Stimulated activated CD4-positive, alpha-beta T cell treated with anti-CD3 and anti-CD28 coated beads, Interleukin-15, amount 100 ng/mL, for 48 hours (primary cell): ENCODE measurements at places on chromosomes 2 and 18.
A peak's percentile ranks its signal among the peaks of the same experiment; 100 is the strongest.

DNA sequence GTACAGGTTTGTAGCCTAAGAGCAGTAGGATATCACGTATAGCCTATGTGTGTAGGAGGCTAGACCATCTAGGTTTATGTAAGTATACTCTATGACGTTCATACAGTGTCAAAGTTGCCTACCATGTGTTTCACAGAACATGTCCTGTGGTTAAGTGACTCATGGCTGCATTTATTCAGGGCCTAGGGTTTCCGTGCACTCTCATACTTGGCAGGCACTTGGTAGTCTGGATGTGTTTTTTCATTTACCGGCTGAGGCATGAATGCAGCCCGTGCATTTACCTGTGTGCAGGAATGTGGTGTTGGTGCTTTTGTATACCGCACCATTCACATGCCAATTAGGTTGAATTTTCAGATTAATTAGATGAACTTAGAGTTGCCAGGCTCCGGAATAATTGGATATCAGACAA lies 43.4 kb downstream of the MYL12B start:
- peak; percentile 40 for DNase-seq

GRCh38 chr2:27796791-27797765 lies 25.6 kb downstream of the MRPL33 start:
- DNase-seq = no peak

DNA sequence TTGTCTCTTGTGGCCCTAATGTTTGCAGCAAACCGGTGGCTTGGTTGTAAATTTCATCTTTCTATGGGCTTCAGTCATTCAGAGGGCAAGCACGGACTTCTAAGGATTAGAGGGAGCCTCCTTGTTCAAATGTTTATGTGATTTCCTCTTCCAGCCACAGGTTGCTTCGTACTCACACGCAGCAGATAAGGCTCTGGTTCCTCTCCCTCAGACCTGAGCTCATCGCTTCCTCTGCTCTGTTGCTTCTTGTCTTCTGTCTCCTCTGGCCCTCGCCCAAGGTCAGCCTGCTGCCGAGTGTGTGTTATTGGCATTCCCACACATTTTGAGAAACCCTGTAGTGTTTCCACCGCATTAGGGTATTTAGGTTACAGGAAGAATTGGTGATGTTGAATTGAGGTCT lies 44.0 kb downstream of the MYL12B start:
- DNase-seq = no peak

- no peak for DNase-seq
These were observed 40.1 kb downstream of the MTCL1 start for GRCh38 chr18:8745355-8746014.

- DNase-seq = no peak
These were observed 25.6 kb downstream of the CDC42EP3 start for GRCh38 chr2:37645836-37646235.

DNA sequence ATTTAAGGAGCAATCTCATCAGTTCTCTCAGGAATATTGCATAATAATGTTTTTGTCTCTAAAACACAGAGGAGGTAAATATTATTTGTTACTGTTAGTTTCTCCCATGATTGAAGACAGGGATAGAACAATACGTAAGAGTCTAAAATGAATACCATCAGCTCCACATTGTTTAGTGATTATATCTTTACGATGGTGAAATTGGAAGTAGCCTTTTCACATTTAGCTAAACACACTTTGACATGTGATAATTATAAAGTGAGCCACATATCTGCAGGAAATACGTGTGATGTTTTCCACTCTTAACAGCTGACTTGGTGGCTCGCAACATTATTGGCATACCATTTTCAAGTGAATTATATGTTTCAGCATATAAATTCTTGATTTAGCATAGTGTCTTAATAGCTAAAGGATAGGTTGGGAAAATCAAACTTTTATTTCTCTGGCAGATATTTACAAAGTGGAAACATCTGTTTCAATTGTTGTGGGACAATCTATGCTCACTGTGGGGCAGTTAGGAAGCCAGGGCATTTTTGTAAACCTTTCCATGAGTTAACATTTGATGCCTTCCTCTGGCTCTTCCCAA lies 208.1 kb upstream of the RASGRP3 start:
- DNase-seq = no peak

GRCh38 chr2:164545484-164545883 lies 75.8 kb downstream of the GRB14 start:
- no peak for DNase-seq

GRCh38 chr18:58309099-58309498 lies 265.1 kb downstream of the NEDD4L start:
- no peak for DNase-seq

DNA sequence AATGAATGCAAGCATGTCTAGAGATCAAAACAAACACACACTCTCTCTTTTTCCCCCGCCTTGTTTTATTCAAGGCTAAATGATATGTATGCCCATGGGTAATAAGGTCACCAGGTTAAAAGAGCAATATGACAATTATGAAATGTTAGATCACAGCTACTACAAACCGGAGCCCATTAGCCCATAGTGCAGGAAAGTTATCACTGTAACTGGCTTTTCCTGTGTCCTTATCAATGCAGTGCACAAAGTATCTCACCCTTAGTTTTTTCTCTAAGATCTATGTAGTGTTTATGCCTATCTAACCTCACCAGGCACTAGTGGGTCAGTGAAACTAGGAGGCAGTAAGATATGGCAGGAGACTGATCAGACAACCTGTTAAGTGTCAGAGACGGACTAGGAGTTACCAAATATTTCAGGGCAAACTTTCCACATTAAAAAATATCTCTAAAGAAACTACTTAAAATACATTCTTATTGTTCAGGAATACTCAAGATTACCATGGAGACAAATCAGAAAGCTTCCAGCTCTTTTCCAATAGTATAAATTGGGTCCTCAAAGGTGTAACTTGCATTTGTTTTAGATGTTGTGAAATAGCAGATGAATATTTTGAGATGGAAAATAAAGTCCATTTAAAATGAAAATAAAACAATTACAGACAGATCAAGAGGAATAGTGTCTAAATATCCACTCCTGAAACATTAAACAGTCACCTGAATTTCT lies 282.2 kb downstream of the EXOC6B start:
- no peak for DNase-seq
